Activated T-helper 17 cell treated with anti-CD3 and anti-CD28 coated beads, Interleukin-2, amount 50 U/mL, for 72 hours (primary cell): ENCODE measurements at places on chromosomes 3 and 15. TPM values are rescaled to one million over a fixed set of nuclear protein-coding genes. Genes with fewer than 3 reads are reported as not detected.
A peak's percentile ranks its signal among the peaks of the same experiment; 100 is the strongest.

DNA sequence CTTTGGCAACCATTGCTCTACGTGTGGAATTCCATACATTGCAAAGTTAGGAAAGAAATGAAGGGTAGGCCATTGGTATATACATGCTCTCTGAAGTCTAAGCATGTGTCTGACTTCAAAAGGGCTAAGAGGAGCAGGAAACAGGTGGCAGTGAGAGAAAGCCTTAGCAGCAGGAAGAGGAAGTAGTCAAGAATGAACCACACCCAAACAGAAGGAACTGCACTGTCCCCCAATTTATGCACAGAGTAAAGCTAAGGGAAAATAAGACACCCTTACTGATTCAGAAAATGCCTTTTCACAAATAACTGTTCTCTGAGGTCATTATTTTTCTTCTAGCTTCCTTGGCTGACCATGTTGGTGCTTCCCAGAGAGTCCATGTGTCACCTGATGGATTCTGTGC is 575.4 kb downstream of the NTRK3 start:
- no peak for ATAC-seq

Gene TNNC1
- 2.0 TPM for total RNA-seq

Gene TFDP2
- total RNA-seq: 24.1 TPM

Gene CLDN11
- total RNA-seq: not detected

Gene NOX5
- not detected for total RNA-seq

Gene NME9
- 1.6 TPM for total RNA-seq

Gene CAMK1
- 23.9 TPM for total RNA-seq

Gene UBA3
- total RNA-seq: 68.0 TPM

DNA sequence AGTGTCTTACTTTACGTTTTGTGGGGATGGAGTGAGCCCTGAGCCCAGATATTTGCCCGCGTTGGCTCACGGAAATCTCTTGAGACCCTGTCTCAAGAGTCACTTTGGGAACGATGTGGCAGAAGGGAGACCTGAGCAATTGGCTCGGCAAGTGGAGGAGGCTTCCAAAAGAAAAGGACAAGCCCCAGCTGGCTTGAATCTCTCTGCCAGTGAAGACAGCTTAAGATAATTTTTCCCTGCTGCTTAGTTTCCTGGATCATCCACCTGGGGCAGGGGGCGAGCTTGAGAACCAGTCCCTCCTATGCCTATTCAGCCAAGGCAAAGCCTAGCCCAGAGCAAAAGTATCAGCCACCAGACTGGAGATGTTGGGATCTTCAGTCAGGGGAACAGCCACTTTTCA is 708 bp downstream of the SEC22A start:
- no peak for ATAC-seq

DNA sequence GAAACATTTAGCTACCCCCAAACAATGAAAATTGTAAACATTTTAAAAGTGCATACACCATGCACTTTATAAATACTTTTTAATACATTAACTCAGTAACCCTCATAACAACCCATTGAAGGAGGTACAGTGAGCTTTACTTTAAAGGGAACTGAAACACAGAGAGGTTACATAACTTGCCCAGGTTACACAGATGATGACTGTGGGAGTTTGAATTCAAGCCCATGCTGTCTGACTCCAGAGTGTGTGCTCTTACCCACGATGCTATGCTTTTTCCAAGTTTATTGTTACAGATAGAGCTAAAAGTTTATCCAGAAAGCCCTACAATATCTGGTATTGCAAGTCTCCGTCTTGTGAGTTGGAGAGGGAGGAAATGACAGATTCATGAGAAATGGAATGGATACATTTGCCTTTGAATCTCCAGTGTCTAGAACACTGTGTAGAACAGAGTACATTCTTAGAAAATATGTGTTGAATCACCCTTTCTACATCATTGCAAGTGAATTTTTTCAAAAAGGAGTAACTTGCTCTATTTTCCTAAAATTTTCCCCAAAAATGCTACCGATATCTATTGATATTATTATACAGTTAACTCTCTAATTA is 428.3 kb downstream of the NAALADL2 start:
- ATAC-seq: no peak

GRCh38 chr3:102265720-102266119 is 169.1 kb upstream of the ZPLD1 start:
- no peak for ATAC-seq

GRCh38 chr3:99681512-99681911 is 43.1 kb downstream of the COL8A1 start:
- ATAC-seq: no peak

Gene AGTR1
- total RNA-seq: not detected

Gene STX19
- total RNA-seq: not detected

DNA sequence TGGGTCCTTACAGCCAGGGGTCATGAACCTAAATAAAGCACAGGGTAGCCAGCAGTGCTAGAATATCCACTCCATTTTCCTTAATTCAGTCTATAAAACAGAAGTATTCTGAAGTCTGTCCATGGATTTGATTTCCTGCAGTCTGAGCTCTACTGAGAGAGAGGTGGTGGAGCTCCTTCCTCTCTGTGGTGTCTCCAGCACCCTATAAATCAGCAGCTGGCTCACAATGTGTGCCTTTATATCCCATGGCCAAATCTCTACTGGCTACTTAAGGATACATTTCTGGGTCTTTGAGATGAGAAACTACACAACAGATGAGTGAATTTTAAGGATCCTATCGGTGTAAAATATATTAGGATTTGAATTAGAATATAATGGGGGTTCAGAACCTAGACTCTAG is 339.9 kb upstream of the RBMS3 start:
- no peak for ATAC-seq

Gene SERPINI2
- total RNA-seq: not detected

- no peak for ATAC-seq
These were observed 151.4 kb downstream of the IGF1R start for GRCh38 chr15:98799461-98800390.

GRCh38 chr15:67779549-67780111 is 45.7 kb upstream of the SKOR1 start:
- ATAC-seq: no peak

- peak; percentile 21 for ATAC-seq
These were observed 9.5 kb downstream of the ISL2 start for GRCh38 chr15:76345880-76346668.

Gene EAF2
- total RNA-seq: 20.8 TPM

DNA sequence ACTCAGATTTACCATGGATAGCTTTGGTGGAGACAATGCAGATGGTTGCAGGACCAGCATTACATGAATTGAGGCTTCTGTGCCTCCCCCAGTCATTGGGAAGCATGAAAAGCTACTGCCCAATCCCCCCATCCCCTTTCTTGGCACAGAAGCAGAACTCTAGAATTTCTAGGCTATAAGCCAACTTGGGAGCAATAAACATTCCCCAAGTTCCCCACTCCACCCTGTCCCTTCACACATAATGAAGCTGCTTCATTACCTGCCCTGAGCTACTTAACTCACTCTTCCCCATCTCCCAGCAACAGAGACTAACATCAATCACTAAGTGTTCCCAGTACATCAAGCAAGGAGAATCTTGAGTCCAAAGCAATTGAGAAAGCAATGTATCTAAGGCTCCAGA is 164.5 kb downstream of the RORA start:
- no peak for ATAC-seq

Gene GREM1
- not detected for total RNA-seq

Gene CCDC14
- 32.4 TPM for total RNA-seq

Gene ZBTB20
- total RNA-seq: 17.7 TPM

GRCh38 chr15:48876057-48876456 is 1.9 kb upstream of the EID1 start:
- no peak for ATAC-seq

DNA sequence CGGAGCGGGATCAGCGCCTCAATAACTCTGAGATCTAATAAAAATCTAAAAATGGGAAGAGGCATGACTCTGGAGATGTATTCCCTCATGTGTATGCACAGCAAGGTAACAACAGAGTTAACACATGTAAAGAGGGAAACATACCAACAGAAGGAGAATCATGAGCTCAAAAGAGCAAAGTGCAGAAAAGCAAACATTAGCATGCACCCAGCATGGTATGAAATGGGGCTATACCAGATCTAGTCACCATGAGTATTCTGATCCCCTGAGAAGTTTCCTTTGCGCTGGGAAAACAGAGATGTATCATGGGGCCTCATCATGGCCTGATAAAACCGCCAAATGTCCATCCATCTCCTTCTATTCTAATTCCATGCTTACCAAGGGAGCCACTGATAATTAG is 129.1 kb downstream of the GLDN start:
- ATAC-seq: no peak

Gene LSG1
- 46.9 TPM for total RNA-seq

Gene FOXP1
- total RNA-seq: 171 TPM

DNA sequence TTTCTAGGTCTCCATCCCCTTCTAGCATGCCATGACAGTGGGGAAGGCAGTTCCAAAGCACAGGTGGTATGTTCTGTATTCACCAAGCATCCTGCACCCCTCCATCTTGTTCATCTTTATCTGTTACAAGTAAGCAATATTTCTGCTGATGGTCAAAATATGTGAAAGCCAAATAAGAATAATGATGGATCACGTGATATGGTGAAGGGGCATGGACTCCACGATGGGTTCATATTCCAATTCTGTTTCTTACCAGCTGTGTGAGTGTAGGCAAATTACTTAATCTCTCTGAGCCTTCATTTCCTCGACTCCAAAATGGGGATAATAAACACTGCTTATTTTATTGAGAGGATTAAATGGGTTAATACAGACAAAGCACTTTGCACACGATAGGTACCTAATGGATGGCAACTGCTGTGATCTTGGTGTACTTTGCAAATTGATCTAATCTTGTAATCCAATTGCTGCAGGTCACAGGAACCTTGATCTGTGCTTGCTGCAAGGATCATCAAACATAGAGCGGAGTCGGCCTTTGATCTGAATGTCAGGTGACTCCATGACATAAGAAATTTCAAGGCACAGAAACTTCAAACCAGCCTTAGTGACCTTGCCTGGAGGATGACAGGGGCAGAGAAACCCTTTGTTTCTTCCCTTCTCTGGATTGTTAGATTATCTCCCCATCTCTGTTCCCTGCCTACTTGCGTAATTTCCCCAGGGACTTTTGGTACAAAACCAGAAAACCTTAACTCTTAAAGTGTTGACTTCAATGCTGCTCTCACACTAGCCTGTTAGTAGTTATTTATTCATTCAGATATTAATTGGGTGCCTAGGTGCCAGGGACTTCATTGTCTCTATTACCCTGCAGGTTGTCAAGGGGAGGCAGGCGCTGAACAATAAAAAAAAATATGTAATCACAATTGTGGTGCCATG is 25.8 kb downstream of the SIAH2 start:
- ATAC-seq: no peak

- ATAC-seq: no peak
These were observed 468.0 kb upstream of the IL12A start for GRCh38 chr3:159520638-159521037.

GRCh38 chr3:175479800-175480199 is 620.7 kb downstream of the NAALADL2 start:
- no peak for ATAC-seq

GRCh38 chr3:106049821-106050220 is 181.0 kb upstream of the CBLB start:
- ATAC-seq: no peak

- ATAC-seq: no peak
These were observed 9.2 kb upstream of the WDR49 start for GRCh38 chr3:167662919-167663400.

GRCh38 chr15:40256638-40257235 is 17.9 kb downstream of the PAK6 start:
- peak; percentile 58 for ATAC-seq

DNA sequence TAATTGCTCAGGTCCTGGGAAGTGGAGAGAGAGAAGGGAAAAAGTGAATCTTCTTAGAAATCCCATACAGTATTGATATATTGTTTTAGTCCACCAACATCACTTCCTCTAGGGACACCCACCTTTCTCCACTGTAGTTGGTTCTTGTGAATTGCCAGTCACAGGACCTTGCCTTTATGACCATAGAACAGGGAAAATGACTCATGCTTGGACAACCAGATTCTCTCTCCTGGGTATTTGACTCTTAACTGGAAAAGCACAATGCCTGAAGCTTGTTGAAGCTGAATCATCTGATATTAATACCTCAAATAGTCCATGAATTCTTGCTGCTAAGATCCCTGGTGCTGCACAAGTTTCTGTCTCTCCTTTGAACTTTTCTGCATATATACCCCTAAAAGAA is 32.5 kb upstream of the DCLK3 start:
- ATAC-seq: no peak

DNA sequence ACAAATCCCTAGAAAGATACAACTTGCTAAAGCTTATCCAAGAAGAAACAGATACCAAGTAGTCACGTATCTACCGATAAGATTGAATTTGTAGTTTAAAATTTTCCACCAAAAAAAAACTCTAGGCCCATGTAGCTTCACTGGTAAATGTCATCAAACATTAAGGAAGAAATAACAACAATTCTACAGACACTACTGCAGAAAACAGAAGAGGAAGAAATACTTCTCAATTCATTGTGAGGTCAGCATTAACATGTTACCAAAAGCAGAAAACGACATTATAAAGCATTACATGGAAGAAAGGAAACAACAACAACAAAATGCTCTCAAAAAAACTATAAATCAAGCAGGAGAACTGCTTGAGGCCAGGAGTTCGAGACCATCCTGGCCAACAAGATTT is 27.5 kb upstream of the TM4SF19 start:
- ATAC-seq: no peak
